RPMI8226 (cell line): ENCODE measurements at places on chromosomes 1 and 21.

- DNase-seq, result no peak
These were observed 154.5 kb upstream of the C1orf87 start for GRCh38 chr1:60228041-60228491.

DNA sequence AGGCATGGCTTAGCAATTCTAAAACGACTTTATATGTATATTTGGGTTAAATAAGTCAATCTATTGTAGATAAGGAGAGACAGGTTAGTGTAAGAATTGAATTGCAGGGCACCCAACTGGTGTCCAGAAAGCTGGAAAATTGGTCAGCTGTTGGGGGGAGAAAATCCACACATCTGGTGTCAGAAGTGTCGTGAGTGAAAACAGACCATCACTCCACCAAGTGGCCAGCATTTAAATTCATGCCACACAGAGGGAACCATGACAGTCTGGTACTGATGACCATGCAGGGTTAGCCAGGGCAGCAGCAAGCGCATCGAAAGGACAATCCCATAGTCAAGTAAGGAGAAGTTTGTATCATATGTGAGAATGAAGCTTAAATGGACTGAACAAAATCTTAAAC lies 11.7 kb downstream of the LAX1 start:
- DNase-seq, result no peak

DNA sequence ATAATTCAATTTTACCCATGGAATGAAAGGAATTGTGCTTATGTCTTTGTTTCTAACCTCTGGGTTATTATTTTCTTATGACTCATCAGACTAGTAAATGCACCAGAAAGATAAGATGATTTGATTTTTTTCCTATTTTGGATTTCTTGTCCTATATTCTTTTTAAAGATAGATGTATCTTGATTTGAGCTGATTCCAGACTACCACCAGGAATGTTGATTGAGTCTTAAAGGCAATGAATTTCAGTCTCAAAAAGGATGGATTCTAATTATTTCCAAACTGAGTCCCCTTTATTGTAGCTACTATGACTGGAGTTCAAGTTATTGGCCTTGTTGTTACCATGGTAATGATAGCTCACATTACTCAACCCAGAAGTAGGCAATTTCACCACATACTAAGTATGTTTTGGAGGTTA lies 95.8 kb upstream of the RGS4 start:
- no peak for DNase-seq

DNA sequence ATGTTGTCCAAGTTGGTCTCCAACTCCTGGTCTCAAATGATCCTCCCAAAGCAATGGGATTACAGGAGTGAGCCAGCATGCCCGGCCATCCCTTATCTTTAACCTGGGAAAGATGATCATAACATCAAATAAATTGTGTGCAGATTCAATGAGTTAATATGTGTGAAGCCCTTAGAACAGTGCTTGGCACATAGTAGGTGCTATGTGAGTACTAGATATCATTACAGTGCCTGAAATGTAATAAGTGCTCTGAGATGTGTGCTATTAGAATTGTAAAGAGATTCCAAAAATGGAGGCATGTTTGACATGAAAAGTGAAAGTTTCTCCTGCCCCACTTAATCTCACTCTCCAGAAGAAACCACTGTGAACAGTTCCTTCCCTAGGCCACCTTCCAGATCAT lies 71.8 kb downstream of the RUNX3 start:
- DNase-seq, result no peak

GRCh38 chr1:3387401-3387800 lies 67.1 kb upstream of the ARHGEF16 start:
- DNase-seq, result no peak

GRCh38 chr1:227316456-227316855 lies 1.8 kb downstream of the CDC42BPA start:
- no peak for DNase-seq

- no peak for DNase-seq
These were observed 178.9 kb downstream of the HS2ST1 start for GRCh38 chr1:87093286-87093685.

GRCh38 chr1:15088281-15088971 lies 65.1 kb upstream of the TMEM51 start:
- no peak for DNase-seq

DNA sequence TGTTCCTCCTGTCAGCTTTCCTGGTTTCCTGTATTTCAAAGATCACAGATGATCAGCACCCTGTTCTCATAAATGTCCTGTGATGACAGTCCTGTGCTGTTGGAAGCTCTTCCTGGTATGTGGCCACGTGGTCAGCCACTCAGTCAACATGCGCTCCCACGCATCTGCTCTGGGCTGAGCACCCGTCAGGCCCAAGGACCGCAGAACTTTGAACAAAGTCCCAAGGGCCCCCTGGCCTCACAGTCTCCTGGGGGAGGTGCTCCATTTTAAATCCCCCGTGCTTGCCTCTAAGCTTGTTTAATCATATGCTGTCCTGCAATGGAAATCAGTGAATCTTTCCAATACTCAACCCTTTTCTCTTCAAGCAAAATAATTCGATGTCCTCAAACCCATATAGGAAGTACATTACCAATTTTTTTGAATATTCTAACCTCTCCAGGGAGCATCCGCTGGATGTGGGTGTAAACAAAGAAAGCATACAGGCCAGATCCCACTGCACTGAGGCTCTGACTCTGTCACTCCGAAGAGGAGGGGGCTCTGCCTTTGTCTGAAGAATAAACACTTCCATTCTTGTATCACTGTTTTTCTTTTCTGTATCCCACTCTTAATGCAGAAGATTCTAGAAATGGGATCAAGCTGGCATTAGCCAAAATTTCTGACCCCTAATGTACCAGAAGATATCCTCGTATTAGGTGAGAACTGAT lies 250.3 kb downstream of the SDCCAG8 start:
- no peak for DNase-seq

GRCh38 chr1:78601068-78601467 lies 19.2 kb upstream of the IFI44L start:
- no peak for DNase-seq

DNA sequence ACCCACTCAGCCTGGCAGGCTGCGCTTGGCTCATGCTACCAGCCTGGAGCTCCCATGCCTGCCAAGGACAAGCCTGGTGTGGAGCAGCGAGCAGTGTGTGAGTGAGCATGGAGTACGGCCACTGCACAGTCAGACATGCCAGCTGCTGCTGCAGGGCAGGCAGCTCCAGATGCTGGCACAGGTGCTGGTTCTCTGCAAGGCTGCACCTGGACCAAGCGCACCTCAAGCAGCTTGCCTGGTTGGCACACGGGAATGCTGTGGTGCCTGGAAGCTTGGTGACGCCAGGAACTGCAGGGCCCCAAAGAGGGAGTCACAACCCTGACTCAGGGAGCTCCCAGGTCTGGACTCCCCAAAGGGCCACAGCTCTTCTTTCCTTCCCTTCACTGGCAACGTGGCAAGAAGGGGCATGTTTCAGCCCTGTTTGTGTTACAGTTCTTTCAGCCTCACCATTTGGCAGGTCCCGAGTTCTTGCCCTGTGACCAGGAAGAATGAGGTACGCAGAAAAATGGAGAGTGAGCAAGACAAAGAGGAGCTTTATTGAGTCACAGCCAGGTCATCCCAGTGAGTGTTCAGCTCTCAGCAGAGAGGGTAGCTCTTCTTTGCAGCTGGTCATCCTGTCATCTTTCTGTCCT lies 26.1 kb downstream of the ACOT7 start:
- DNase-seq, result no peak

DNA sequence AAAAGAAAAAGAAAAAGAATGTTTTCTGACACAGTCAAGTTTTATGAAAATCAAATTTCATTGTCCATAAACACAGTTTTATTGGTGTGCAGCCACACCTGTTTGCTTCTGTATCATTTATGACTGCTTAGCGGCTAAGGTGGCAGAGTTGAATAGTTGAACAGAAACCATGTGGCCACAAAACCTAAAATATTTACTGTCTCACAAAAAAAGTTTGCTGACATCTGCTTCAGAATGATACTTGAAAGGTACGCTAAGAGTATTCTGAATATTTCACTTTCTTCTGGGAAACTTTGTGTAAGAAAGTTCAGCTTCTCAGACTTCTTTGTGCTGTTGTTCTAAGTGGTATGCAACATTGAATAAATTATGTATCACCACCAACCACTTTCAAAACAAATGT lies 6.2 kb downstream of the KCNK1 start:
- DNase-seq, result peak; percentile 67

DNA sequence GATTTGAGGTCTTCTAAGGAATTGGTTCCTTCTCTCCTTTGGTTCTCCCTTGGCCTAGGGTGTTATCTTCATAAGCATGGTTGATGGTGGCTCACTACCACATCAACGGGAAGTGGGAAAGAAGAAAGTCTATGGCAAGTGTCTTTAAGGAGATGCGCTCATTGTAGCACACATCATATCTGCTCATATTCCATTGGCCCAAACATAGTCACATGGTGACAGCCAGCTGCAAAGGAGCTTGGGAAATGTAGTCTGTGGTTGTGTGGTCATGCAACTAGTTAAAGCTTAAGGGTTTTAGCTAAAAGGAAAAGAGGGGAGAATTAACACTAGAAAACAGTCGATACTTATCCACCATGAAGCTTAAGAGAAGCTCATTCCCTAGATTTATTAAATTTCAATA lies 11.4 kb upstream of the MRPS6 start:
- DNase-seq, result no peak

- no peak for DNase-seq
These were observed 109.4 kb downstream of the RGL1 start for GRCh38 chr1:183914276-183914675.

DNA sequence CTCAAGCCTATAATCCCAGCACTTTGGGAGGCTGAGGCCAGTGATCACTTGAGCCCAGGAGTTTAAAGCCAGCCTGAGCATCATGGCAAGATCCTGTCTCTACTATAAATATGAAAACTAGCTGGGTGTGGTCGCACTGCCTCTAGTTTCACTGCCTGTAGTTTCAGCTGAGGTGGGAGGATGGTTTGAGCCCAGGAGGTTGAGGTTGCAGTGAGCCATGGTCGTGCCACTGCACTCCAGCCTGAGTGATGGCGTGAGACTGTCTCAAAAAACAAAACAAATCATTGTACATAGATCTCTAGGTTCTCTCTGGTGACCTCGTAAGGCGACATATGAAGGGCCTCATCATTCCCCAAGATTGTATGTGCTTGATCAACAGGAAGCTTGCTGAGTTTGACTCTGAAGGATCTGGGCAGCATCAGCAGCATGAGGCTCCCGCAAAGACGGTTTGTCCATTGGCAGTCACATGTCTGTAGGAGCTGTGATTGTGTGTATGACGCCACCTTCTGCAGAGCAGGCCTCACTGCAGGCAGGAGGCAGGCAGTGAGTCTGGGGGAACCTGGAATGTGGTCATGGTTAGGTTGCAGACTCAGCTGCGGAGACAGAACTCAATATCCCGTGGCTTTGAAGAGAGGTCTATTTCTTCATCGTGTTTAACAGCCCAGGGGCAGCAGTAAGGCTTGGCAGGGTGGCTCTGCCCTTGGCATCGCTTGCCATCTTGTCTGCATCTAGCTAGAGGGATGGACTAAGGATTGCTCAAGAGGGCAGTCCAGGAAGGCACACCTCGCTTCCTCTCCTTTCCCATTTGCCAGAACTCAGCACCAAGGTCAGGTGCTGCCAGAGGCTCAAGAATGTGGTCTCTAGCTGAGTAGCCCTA lies 14.0 kb downstream of the ATP5PO start:
- DNase-seq, result peak; percentile 51

- no peak for DNase-seq
These were observed 62.7 kb downstream of the CD34 start for GRCh38 chr1:207848234-207848633.

- DNase-seq, result no peak
These were observed 10.1 kb upstream of the CLIC4 start for GRCh38 chr1:24735156-24735508.

DNA sequence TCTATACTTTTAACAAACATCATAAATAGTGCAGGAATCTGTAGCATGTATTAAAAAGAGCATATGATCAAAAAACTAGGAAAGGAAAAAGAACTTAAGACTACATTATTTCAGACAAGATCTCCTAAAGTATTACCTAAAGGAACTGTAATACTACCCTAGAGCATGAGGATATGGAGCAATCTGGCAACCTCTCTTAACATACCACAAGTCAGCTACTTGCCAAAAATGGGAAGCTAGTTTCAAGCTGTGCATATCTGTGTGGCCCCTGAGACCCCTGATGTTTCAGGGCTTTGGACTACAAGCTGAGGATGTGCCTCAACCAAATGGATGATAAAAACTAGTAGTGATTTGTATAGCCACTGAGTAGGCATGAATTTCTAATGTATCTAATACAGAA lies 525.6 kb downstream of the PTBP2 start:
- no peak for DNase-seq

DNA sequence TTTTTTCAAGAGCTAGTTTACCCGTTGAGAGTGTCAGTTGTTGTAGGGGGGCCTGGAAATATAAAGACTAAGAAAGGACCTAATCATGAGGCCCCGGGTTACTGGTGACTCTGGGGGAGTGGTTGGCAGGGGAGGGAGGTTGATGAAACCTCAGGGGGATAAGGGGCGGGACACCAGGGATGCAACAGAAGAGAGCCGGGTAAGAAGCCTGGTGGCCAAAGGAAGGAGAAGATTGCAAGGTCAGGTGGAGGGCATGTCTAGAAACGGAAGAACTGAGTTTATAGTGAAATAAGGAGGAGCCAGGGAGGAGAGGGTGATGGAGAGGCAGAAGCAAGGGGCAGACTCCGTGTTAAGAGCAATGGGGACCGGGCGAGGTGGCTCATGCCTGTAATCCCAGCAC lies 12.5 kb upstream of the SPOCD1 start:
- DNase-seq, result peak; percentile 81

GRCh38 chr1:229420765-229421164 lies 13.1 kb downstream of the ACTA1 start:
- peak; percentile 58 for DNase-seq

- DNase-seq, result no peak
These were observed 65.0 kb upstream of the SLC22A15 start for GRCh38 chr1:115911294-115911693.
